ENCODE measurements at places on chromosomes 2 and 18.

DNA sequence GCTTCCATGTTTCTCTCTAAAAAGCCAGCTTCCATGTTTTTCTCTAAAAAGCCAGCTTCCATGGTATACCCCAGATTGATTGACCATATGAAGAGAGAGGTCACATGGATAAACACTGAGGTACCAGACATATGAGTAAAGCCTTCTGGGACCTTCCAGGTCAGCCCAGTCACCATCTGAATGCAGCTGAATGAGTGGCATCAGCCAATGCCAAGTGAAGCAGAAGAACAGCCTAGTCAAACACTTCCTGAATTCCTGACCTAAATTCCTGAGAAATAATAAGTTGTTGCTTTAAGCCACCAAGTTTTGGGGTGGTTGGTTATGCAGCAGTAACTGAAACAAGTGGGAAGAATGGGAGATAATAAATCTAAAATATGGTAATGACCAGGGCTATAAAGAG is 5.7 kb upstream of the ALS2 start:
- DNase-seq = no peak

DNA sequence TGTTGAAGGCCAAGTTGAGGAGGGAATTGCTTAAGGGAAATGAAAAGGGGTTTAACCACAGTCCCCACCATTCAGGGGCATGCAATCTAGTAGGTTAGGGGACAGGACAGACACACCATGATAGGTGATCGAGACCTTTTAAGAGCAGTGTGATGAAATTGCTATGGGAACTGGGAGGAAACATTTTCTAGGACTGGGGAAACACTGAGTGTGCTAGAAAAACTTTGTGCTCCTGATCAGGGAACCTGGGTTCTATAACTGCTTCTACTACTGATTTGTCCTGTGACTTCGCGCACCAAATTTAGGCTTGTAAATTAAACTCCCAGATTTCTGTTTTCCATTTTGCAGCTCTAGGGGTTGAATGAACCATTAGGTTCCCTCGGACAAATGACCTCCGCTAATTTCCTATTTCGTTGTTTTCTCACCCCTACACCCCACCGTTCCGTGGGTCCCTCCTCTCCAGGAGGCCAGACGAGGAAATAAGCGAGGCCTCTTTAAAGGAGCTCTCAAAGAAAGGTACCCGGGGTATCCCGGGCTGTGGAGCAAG is 371 bp upstream of the LCLAT1 start:
- DNase-seq = no peak

DNA sequence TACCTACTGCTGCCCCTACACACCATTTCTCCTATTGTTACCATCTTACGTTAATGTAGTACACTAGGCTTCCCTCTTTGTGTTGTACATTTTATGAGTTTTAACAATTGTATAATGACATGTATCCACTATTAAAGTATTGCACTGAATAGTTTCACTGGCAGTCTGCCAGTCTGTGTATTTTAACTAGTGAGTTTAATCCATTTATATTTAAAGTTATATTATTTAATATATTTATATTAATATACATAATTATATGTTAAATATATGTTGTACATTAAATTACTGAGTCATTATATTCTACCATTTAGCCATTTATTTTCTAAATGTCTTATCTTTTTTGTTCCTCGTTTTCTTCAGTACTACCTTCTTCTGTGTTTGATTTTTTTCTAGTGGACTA is 44.8 kb upstream of the PHLPP1 start:
- no peak for DNase-seq

GRCh38 chr2:235734688-235735231 is 240.9 kb downstream of the AGAP1 start:
- no peak for DNase-seq

DNA sequence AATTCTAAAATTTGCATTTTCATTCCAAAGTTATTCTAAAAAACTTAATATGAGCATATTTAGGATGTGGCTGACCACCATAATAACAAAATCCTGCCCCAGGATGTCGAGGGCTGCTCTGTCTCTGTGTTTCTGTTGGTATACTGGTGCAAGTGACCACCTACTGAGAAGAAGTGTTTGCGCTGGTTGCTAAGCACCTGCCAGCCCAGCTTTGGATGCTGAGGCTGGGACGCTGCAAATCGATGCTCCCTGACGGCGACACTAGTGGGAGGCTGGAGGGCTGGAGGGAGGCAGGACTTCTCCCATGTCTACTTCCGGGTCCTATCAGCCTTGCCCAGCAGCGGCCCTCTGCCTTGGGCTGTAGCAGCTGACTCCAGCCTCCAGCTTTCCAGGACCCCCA is 45.0 kb downstream of the LAMA1 start:
- no peak for DNase-seq

DNA sequence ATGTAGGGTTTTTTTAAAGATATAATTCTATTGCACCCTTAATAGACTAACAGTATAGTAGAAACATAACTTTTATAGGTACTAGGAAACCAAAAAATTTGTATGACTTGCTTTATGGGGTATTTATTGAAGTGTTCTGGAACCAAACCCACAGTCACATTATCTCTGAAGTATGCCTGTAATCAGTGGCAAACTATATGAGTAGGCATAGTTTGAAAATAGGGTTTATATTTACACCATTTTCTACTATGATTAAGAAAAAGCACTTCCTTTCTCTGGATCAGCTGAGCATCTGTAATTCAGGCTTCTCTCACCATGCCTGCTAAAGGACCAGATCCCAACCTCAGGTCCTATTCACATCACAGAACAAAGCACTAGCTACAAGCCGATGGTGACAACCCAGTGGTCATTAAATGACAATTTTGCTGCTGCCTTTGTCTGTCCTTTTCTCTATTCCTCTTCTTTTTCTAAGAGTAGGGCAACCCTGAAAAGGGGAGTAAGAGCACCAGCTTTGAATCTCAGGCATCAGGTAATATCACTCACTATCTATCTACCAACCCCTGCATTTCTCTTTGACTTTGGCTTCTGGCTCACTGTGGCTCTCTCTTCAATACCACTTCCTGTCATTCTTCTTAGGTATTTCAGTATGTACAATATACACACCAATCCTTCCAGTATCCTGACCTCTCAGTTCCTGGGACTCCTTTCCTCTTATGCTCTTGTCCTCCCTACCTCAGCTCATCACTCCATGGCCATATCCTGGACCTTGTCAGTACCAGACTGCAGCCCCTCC is 14.4 kb downstream of the NEMP2 start:
- DNase-seq = no peak

All from lower leg skin (tissue), 4 donors.